ENCODE measurements at places on chromosomes 6 and 20. TPM values are rescaled to one million over a fixed set of nuclear protein-coding genes. Genes with fewer than 3 reads are reported as not detected.
A peak's percentile ranks its signal among the peaks of the same experiment; 100 is the strongest.

DNA sequence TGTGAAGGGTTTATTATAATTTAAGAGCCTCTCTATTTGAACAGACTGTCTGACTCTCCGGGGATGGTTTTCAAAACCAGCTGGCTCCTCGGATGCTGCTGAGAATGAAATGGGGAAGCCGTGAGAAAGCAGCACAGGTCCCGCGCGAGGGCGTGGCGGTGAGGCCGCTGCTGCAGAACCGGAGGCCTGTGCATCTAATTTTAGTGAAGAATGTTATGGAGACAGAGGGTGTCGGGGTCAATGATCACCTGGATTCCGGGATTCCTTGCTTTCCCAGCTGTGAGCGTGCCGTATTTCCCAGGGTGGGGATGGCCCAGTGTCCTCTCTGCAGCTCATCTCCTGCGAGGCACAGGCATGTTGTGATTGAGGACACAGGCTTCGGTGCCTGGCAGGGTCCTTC, 348.0 kb downstream of the CDH4 start:
- no peak for DNase-seq

DNA sequence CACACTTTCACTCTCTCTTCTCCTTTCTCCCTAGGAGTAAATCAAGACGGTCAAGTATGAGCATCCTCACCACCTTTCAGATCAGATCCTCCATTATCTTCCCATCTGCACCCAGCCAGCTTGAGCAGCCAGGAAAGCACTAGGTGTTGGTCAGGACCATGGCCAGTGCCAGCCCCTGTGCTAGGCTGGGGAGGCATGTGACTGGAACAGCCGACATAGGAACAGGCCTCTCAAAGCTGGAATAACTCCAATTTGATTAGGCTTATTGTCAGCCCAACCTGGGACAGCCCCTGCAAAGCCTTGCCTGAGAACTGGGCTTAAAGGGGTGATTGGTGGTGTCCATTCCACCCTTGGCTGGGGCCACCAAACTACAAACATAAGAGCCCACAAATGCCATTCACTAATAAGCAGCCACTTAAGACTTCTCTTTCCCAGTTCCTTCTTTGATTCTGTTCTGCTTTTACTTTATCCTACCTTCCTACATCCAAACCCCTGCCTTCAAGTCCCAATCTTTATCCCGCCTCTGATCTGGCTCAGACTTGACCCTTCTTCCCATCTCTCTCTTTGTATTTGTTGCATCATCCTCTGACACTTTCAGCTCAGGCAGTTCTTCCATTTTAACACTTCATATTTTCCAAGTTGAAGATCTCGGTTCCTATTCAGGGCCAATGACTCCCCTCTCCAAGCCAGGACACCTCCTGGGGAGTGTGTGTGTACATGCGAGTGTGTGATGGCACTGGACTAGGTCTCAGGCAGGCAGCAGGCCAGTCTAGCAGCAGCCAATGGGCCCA, 4.5 kb upstream of the TREM2 start:
- no peak for DNase-seq

- no peak for DNase-seq
Observed at GRCh38 chr20:34042262-34042661, 48.6 kb downstream of the RALY start.

- no peak for DNase-seq
Observed at GRCh38 chr20:14470231-14470899, 133.0 kb upstream of the FLRT3 start.

Gene KCNQ2
- total RNA-seq = 0.38 TPM

DNA sequence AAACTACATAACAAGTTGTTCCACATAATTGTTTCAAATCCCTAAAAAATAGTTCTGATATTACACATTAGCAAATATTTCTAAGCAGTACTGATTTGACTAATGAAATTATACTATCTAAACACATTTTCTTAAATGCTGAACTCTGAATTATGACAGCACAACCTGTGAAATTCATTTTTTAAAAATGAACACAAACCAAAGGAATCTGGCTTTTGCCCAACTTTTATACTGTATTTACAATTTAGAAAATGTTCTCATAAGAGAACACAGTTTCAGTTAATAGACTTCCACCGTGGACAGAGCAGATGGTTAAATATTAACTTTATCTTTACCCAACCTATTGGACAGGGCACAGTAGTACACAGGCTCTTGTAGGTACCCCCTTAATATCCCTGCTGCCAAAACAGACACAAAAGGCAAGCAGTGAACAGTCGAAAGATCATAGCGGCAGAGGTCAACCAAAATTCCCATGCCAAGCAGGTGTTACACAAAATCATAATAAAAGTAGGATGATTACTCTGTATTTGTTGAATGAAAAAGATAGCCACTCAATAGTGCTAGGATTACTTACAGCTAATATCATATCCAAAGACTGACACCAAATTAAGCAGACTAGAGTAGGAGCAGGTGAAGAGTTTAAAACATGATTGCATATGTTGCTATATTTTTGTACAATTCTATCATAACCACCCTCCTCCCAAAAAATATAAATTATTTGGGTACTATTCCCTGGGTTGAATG, 122.5 kb downstream of the RNGTT start:
- no peak for DNase-seq

DNA sequence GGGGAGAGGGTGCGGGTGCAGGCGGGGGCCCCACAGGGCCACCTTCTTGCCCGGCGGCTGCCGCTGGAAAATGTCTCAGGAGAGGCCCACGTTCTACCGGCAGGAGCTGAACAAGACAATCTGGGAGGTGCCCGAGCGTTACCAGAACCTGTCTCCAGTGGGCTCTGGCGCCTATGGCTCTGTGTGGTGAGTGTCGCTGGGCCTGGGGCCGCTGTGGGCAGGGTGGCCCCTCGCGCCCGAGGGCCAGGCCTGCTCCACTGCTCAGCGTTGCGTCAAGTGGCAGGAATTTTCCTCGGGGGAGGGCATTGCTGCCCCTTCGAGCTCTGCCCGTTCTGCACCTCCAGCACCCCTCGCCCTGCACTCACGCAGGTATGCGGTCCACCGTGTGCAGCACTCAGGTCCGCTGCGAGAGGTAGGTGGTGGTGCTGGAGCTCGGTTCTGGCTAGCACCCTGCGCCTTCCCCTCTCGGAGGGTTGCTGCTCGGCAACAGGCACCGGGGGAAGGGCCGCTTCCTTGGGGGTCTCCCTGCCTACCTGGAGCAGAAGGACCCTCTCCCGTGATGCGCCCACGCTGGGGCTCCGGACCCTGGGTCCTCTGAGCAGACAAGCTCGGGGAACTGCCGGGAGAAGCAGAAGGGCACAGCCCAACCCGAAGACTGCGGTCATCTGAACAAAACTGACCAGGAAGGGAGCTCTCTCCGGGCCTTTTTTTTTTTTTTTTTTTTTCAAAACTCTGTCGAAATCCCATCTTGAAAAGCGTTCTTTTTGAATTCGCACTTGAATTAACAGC, 674 bp downstream of the MAPK14 start:
- no peak for DNase-seq

GRCh38 chr6:134516582-134516981, 198.7 kb upstream of the SGK1 start:
- no peak for DNase-seq

- peak; percentile 93 for DNase-seq
Observed at GRCh38 chr6:14452567-14453527, 335.3 kb downstream of the CD83 start.

GRCh38 chr20:57000441-57000968, 265.9 kb downstream of the BMP7 start:
- DNase-seq = no peak

Data from thymus (tissue), 14 donors.